ENCODE measurements at places on chromosomes 3 and 15.

DNA sequence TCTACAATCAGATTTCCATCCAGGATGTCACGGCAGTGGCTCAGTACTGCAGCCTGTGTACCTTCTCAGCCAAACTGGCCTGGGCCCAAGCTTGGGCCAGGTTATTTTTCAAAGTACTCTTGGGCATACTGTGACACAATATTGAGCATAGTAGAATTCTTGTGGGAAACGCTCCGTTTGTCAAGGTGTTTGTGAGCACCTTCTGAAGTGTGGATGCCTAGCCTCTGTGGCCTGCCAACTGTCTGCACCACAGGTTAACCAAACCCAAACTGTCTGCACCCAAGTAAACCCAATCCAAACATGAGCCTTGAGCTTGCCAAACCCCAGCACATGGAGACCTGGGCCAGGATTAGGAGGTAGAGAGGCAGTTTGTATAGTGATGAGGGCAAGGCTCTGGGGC is 25.4 kb downstream of the CTDSPL start:
- DNase-seq = no peak

DNA sequence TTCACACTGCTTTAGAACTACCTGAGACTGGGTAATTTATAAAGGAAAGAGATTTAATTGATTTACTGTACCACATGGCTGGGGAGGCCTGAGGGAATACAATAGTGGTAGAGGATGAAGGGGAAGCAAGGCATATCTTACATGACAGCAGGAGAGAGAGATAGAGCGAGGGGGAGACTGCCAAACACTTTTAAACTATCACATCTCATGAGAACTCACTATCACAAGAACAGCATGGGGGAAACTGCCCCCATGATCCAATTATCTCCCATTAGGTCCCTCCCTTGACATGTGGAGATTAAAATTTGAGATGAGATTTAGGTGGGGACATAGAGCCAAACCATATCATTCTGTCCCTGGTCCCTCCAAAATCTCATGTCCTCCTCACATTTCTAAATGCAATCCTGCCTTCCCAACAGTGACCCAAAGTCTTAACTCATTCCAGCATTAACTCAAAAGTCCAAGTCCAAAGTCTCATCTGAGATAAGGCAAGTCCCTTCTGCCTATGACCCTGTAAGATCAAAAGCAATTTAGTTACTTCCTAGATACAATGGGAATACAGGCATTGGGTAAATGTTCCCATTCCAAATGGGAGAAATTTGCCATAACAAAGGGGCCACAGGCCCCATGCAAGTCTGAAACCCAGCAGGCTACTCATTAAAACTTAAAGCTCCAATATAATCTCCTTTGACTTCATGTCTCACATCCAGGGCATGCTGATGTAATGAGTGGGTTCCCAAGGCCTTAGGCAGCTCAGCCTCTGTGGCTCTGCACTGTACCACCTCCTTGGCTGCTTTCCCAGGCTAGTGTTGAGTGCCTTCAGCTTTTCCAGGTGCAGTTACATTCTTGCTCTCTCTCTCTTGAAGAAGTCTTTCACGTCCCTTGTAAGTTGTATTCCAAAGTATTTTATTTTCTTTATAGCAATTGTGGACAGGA is 481.7 kb upstream of the TGFBR2 start:
- no peak for DNase-seq

GRCh38 chr3:118793176-118793575 is 241.5 kb downstream of the IGSF11 start:
- no peak for DNase-seq

- DNase-seq = no peak
These were observed 81.4 kb downstream of the SETD2 start for GRCh38 chr3:47082519-47082918.

DNA sequence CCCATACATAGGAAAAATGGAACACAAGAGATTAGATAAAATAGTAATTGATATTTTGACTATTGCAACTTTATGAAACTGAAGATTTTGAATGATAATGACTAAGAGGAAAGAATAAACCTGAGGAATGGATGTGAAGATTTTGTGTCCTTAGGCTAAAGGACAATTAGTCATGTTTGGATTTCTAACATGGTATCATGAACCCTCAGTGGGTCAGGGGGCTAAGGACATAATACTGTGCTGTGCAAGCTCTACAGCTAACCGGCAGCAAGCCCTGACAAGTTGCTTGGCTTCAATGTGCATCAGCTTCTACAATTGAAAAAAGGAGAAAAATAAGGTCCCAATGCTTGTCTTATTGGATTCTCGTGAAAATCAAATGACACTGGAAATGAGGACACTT is 491.0 kb downstream of the MECOM start:
- no peak for DNase-seq

DNA sequence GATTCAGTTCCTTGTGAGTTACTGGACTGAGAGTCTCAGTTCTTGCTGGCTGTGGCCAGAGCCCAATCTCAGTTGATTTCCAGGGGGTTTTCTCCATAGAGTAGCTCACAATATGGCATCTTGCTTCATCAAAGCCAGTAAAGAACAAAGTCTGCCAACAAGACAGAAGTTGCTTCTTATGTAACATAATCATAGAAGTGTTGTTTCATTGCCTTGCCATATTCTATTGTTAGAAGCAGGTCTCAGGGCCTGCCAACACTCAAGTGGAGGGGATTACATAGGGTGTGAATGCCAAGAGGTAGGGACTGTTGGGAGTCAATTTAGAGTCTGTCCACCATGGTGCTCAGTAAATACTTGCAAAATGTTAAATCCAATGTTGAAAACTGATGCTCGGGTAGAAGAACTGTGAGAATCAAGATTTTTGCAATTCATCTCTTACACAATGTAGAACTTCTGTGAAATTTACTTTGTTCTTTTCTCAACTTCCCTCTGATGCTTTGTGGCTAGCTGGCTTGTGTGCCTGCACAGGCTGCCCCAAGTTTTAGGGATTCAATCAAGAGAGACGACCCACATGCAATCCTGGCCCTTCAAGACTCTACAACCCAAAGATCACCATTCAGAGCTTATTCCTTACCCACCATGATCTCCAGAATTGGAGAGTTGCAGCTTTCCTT is 13.3 kb upstream of the PXYLP1 start:
- DNase-seq = no peak

DNA sequence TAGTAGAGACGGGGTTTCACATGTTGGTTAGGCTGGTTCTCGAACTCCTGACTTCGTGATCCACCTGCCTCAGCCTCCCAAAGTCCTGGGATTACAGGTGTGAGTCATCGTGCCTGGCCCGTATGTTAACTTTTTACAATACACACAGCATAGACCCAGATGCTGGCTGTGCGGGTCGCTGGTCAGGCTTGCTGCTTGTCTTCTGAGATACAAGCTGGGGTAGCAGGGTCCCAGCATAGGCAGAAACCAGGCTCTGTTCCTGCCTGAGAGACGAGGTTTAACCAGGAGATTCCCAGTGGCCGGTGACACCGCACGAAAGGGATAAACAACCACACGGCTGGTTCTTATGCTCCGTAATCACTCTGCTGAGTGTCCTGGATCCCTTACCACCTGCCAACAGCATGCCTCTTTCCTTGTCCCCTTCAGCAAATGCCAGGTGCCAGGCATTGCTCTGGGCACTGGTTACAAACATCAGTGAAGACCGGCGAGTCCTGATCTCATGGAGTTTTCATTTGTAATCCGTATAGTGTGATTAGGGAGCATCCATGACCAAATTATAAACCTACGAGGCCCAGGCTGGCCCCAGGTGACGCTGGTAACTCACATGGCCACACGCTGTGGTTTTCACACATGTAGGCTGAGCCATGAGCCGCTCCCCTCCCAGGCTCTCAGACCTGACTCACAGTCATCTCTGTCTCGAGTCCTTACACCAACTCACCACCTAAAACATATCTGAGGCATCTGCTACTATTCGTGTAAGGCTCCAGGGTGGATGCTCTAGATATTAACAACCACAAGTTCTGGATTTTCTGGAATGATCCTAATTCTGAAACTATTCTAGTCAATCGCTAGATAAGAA is 125.7 kb downstream of the PDZRN3 start:
- no peak for DNase-seq

- no peak for DNase-seq
These were observed 558.7 kb upstream of the KCNMB2 start for GRCh38 chr3:177977381-177978158.

DNA sequence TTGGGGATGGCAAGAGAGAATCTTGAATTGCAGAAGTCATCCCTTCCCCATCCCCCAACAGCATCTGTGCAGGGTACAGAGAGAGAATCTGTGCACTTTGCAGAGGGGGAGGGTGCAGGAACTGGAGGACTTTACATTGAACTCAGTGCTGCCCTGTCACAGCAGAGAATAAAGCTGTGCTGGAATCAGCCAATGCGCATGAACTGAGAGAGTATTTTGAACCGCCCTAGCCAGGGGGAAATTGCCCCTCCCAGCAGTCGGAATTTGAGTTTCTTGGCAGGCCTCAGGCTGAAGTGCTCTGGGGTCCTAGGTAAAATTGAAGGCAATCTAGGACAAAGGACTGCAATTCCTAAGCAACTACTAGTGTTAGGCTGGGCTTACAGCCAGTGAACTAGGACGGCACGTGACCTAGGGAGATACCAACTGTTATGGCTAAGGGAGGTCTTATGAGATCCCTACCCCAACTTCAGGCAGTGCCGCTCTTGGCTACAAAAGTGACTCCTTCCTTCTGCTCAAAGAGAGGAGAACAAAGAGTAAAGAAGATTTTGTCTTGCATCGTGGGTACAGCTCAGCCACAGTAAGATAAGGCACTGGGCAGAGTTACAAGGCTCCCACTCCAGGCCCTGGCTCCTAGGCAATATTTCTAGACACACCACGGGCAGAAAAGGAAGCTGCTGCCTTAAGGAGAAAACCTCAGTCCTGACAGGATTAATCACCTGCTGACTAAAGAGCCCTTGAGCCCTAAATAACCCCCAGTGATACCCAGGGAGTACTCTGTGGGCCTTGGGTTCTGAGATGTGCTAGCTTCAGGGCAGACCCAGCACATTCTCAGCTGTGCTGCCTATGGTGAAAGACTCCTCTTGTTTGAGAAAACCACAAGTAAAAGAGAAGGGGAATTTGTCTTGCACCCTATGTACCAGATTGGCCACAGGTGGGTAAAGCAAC is 300.5 kb upstream of the ALCAM start:
- DNase-seq = no peak

DNA sequence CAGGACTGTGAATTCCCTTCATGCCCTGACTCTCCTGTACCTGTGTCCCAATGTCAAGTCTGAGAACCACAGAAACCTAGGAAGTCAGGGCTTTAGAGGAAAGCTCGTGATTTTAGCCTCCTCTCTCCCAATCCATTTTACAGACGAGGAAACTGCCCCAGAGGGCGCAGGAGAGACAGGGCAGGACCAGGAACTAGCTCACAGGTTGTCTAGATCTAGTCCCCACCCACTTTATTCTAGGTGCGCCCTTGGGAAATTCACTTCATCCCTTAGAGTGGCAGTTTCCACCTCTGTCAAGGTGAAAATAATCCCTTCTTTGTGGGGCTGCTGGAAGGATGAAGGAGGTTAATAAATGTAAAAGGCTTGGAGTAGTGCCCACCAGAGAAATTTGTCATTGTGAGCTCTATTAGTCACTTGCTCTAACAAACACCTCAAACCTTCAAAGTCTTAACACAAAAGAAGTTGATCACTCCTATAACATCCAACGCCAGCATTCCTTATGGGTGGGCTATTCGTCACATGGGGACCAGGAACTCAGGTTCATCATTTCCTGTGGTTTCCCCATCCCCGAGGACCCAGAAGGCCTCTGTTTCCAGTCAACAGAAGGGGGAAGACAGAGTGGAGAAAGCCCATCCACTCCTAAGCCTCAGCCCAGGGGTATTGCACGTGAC is 282.3 kb downstream of the XXYLT1 start:
- no peak for DNase-seq

GRCh38 chr3:170418422-170419398 is at the start of gene CLDN11:
CLDN11 (plus strand) TSS chr3:170418868; CDS start chr3:170419067, 199 bp downstream.
- DNase-seq = no peak

DNA sequence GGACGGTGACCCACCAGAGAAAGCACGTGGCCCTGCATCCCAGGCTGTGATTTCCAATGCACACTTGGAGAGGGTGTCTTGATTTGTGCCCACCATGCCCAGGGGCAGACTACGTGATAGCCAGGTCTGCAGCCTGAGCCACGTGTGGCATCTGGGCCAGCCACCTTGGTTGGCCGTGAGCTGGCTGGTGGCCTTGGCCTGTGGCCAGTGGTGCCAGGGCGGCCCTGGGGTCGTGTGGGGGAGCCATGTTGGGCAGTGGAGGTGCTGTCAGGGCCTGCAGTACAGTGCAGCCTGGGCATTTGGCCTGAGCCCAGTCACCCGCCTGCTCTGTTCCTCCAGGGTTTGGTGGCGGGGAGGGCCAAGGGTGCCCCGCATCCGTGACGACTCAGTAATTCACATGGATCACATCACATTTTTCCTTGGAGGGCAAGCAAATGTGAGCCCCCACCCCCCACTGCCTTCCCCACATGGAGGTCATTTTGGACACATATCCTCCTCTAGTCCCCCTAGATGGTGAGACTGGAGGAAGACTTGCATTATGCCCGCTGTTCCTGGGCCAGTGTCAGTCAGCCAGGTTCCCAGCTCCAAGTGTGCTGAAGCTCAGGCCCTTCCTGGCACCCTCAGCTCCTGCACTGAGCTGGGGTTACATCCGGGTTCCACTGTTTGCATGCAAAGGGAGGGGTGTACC is 201.4 kb downstream of the UBE3A start:
- DNase-seq = no peak

GRCh38 chr3:163327086-163327485 is 1751.2 kb downstream of the SI start:
- no peak for DNase-seq

- DNase-seq = no peak
These were observed 1.9 kb downstream of the UBP1 start for GRCh38 chr3:33438284-33438668.

DNA sequence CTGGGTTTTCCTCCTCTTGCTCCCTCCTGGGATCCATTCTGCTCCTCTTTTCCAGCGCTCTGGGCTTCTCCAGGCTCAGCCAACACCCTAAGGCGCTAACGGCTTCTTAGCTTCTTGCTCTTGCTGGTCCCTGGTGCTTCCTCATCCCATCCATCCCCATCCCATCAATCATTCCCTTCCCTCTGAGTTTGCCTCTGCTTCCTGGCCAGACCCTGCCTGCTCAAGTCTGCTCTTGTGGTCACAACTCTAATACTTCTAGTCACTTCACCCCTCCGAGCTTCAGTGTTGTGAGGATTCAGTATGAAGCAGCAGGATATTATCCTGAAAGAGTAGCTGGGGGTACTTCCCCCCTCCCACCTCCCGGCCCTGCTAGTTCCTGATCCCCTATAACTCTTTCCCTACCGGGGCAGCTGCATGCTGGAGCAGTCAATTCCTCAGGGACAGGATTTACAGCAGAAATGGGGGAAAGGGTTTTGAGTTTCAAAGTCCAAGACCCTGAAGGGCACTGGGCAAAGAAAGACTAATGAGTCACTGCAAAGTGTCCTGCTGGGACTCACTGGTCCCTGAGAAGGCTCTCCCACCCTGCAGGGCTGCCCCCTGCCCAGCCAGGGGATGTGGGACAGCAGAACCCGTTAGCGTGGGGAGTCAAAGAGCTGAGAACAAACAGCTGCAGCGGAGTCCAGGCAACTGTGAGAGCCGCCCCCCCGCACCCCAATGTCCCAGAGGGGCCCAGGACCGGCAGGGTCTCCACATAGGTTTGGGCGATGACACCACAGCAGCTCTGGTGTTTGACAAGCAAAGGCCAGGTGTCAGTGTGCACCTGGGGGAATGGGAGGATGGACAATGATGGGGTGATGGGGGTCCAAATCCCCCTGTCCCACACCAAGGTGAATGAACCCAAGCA is 2.3 kb upstream of the SYNM start:
- no peak for DNase-seq

GRCh38 chr3:182597621-182598041 is 195.7 kb upstream of the ATP11B start:
- DNase-seq = no peak

All from NCI-H2081 treated with DMSO at 0.1 percent for 48 hours (cell line).